ENCODE measurements at places on chromosomes 4 and X.

DNA sequence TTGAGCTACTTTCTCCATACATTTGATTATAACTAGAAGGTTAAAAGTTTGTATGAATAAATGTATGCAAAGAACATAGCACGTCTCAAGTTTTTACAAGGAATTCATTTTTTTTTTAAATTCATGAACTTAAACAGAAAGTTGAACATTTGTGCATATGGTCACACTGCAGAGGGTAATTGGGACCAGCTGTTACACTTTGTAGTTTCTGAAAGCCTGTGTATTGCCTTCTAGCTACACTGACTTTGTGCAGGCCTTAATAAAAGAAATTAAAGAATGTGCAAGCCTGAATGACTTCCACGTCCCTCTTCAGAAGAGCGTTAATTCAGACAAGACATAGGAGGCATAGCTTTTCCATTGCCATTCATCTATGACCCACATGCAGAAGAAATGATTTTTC lies 153.1 kb upstream of the PCDH18 start:
- peak; percentile 65 for DNase-seq

DNA sequence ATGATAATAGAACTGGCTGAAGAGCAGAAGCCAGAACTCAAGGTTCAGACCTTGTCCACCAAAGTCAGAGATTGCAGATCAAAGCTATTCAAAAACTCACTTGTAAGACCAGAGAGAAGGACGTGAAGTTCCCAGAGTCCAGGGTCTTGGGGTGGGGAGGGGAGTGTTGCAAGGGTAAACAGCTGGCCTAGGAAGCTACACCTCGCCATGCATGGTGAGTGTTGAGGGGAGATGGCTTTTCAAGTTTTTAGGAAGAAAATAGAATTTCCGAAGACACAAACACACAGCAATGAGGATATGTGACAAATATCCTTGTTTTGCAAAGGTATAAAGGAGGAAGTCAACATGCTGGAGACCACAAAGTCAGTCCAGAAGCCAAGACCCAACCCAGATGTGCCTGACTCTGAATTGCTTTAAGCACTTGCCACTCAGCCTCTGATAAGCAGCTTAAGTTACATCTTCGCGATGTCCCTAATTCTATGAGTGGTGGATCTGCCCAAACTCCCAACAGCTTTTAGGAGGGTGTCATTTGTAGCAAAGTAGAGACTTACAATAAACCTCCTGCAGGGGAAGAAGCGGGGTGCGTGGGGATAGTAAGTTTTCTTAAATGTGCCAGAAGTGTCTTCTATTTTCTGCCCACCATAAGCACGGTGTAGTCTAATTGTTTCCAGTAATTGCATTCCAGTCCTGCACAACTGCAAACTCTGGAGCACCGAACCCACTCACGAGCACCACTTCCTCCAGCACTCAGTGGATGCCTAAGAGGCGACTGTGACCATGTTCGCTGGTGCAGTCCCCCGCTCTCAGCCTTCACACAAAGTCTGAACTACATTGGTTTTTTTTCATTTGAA lies 26.5 kb downstream of the HAND2 start:
- no peak for DNase-seq

- DNase-seq: no peak
Measured at GRCh38 chrX:13271511-13271910, 48.3 kb downstream of the ATXN3L start.

GRCh38 chr4:39037491-39037825 lies 5.2 kb upstream of the TMEM156 start:
- no peak for DNase-seq

- no peak for DNase-seq
Measured at GRCh38 chr4:169050284-169050683, 40.2 kb upstream of the CBR4 start.

DNA sequence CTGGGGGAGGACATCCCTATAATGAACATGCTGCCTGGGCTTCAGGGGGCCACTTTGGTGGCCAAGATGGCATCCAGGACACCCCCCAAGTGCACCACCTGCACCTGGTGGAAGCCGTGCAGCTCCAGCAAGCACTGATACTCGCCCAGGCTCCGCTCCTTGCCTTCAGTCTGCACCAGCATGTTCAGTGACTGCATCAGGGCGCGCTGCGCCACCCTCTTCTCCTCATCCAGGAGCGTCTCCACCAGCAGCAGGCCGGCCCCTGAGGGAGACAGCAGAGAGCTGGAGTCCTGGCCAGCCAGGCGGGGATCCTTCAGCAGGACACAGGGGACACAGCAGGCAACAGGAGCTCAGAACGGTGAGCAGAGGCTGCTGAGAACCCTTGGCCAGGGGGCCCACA lies 11.3 kb upstream of the SLC25A6 start:
- DNase-seq: no peak

DNA sequence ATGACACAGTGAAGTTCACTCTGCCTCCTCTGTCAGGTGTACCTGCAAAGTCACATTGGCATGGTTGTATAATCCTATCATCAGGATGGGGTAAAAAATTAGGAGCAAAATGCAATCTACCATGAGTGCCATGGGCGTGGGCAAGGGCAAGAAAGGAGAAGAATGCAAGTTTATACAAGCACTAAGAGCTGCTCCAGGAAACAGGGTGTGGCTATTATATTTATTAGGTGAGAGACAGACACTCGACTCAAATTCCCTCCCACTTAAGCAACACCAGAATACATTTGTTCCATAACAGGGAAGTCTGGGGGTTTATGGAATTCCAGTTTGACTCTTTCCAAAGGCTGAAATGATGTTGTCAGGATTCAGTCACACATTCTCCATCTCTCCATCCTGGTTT lies 378.8 kb downstream of the BCOR start:
- DNase-seq: no peak

- no peak for DNase-seq
Measured at GRCh38 chrX:63282077-63282476, 69.1 kb downstream of the SPIN4 start.

DNA sequence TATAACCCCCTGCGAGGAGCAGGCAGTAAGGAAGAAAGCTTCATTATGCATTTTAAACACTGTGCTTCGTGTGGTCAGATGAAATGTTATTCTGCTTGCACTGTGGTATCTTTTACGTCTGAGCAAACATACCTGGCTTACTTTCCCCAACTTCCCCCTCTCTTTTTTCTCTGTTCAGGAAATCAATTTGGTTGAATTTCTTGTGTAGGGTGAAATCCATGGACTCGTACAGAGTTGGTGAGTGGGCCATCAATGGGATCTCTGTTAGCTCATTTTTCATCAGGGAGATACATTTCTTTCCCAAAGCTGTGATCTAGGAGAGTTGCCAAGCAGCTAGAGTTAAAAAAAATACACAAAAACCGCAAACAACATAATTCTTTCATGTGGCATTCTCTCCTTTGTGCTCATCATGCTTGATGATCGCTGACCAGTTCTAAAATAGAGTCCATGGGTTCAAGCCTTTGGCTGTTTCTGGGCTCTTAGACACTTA lies 98.5 kb downstream of the FRAS1 start:
- DNase-seq: peak; percentile 25

DNA sequence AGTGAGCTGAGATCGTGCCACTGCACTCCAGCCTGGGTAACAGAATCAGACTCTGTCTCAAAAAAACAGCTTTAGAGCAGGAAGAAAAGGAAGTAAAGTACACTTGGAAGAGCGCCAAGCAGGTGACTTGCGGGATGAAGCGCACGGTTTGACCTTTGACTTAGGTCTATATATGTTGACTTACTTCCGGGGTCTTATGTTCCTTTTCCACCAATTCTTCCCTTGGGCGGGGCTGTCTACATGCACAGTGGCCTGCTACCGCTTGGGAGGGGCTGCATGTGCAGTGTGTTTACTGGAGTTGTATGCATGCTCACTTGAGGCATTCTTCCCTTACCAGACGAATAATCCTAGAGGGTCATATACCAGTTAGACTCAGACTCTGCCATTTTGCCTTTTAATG lies 108.6 kb downstream of the APOOL start:
- no peak for DNase-seq

- no peak for DNase-seq
Measured at GRCh38 chrX:21740329-21741274, 17.3 kb downstream of the SMPX start.

DNA sequence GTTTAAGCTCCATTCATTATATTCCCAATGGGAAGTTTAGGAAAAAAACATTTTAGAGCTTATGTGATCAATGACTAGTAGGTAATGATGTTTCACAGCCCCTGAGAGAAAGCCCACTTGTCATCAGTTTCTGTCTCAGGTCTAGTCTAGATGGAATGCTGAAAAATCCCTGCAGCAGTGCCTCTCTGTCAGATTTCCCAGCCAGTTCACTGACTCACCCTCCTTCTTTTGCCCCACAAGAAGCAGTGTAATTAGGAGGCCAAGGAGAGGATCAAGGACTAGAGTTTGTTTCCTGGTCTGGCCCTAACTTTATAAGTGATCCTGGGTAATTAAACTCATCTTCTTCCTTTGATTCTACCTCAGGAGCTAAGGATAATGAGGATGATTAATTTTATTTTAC lies 118.7 kb upstream of the ANXA3 start:
- peak; percentile 62 for DNase-seq

GRCh38 chr4:153954654-153955053 lies 165.8 kb upstream of the SFRP2 start:
- DNase-seq: no peak

DNA sequence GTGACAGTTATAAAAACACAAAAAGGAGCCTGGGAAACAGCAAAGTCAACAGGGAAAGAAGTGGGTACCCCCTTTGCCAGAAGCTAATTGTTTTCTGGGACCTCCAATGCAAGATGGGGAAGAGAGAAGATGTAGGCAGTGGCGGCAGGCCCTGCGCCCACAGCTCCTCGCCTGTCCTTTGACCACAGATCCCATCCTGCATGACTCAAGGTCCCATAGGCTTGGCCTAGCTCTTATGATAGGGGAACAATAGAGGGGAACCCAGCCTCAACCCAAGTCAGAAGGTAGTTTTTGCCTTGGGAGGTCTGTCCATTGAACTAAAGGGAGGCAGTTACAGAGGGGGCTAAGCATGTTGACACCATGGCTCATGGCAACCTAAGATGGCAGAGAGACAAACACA lies 14.2 kb downstream of the ZMYM3 start:
- no peak for DNase-seq

DNA sequence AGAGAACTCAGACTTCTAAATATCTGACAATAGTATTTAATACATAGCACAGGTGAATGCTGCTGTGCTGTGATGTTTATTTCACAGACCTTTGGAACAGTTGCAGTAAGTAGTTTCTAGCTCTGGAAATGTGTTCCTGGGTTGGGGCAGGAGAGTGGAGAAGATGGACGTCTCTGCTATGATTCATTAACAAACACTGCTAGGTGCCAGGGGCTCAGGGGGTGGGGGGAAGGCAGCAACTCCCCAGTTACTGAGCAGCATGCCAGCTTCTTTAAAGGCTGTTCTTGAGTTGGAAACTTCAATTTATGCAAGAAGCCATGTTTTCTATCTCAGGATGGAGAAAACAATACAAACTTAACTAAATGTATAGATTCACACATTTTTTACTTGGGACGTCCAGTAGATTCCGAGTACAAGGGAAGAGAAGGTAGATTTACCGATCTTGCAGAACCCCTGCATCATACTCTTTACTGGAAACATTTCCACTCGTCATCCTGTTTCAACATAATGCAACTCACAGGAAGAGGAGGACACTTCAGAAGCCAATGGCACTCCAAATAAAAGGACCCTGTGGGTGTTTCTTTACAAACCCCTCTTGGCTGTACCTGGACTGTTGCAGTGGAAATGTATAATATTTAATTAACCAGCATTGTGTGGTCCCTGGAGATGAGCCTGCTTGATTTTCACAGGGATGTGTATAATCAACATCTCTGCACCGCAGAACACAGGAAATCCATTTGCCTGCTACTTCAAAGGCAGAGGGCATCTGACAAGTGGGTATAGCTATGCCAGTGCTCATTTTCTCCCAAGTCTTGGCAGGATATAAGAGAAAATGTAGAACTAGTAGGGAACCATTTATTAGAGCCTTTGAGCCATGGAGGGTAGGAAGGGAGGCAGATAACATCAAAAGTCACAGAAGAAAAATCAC lies 171.4 kb downstream of the SH3KBP1 start:
- no peak for DNase-seq

- DNase-seq: no peak
Measured at GRCh38 chr4:69376450-69376849, 96.2 kb downstream of the UGT2B28 start.

GRCh38 chr4:8236106-8236919 lies 33.2 kb upstream of the HTRA3 start:
- DNase-seq: no peak

DNA sequence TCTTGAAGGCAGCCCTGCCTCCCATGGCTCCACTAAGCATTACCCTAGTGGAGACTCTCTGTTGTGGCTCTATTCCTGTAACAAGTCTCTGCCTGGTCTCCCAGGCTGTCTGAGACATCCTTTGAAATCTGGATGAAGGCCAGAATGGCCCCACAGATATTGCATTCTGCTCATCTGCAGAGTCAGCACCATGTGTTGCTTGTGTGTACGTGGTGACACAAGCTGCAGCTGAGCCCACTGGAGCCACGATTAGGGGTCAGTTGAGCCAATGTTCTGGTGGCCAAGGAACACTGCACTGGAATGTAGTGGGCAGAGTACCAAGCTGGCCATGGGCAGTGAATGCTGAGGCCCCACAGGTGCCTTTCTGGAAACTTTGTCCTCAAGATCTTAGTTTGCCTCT lies 29.2 kb downstream of the GRID2 start:
- DNase-seq: no peak

DNA sequence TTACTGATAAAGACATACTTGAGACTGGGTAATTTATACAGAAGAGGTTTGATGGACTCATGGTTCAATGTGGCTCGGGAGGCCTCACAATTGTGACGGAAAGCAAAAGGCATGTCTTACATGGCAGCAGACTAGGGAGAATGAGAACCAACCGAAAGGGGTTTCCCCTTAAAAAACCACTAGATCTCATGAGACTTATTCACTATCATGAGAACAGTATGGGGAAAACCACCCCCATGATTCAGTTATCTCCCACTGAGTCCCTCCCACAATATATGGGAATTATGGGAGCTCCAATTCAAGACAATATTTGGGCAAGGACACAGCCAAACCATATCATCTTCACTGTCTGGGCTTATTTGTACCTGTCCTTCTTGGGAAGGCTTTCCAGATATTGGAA lies 22.8 kb upstream of the MUC7 start:
- no peak for DNase-seq

GRCh38 chrX:132171881-132172280 lies 44.1 kb upstream of the FRMD7 start:
- DNase-seq: no peak

DNA sequence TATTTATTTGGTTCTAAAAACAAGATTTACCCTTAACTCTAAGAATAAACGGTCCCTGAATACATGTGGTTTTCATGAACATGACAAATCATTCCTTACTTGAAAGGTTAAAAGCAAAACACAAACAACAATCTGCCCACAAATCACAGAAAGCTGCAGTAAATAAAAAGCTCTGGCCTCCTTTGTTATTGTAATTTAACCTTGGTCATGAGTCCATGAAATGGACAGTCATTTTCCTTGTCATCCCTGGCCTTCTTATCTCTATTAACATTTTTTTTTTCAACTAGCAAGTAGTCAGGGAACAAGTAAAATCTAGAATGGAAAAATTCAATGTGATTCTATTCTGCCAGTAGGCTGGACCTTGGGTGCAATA lies 92.7 kb downstream of the SCD5 start:
- no peak for DNase-seq

GRCh38 chrX:32280489-32280888 lies 930.9 kb downstream of the DMD start:
- DNase-seq: no peak

GRCh38 chr4:132108784-132109183 lies 1040.3 kb upstream of the PCDH10 start:
- DNase-seq: peak; percentile 17

All from AG10803 (cell line).